ENCODE measurements at places on chromosomes 1 and 21. TPM values are rescaled to one million over a fixed set of nuclear protein-coding genes. Genes with fewer than 3 reads are reported as not detected.

Gene C1orf87
- not detected for total RNA-seq

DNA sequence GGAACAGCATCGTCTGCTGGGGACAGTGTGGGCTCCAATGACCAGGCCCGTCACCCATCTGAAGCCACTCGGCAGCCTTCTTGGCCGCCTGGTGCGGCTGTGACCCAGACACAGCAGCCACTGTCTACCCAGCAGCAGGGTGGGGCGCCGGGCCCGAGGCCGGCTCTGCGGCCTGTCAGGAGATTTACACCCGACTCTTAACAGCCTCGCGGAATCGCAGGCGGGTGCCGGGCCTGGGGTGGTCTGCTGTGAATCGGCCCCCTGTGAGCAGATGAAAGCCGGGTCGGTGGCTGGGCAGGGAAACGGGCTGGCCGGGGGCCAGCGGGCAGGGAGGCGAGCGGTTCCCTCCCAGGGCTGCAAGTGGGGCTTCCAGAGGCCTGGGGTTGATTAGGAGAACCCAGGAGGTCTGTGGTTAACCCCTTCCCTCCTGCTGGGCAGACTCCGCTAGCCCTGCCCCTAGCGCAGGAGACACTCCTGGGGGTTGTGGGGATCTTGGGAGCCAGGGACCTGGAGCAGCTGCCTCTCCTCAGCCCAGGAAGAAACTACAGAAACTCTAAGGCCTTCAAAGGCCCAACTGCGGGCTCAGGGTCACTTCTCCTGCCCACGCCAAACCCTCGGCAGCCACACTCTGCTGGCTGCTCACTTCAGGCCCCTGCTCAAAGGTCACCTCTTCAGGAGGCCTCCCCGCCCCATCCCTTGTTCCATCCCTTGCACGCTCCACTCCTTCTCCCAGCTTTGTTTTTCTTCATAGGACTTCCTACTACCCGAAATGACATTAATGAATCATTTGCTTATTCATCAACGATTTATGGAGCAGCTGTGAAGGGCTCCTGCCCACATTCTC, 15.6 kb downstream of the RUNX3 start:
- peaks cover 10% of the 10 kb centered on the region for H3K4me1 ChIP-seq
- peaks cover 5% of the 10 kb centered on the region for H3K27me3 ChIP-seq
- H3K4me3 ChIP-seq, result no peak overlapping the region
- H3K36me3 ChIP-seq, result no peaks in the 10 kb centered on the region

DNA sequence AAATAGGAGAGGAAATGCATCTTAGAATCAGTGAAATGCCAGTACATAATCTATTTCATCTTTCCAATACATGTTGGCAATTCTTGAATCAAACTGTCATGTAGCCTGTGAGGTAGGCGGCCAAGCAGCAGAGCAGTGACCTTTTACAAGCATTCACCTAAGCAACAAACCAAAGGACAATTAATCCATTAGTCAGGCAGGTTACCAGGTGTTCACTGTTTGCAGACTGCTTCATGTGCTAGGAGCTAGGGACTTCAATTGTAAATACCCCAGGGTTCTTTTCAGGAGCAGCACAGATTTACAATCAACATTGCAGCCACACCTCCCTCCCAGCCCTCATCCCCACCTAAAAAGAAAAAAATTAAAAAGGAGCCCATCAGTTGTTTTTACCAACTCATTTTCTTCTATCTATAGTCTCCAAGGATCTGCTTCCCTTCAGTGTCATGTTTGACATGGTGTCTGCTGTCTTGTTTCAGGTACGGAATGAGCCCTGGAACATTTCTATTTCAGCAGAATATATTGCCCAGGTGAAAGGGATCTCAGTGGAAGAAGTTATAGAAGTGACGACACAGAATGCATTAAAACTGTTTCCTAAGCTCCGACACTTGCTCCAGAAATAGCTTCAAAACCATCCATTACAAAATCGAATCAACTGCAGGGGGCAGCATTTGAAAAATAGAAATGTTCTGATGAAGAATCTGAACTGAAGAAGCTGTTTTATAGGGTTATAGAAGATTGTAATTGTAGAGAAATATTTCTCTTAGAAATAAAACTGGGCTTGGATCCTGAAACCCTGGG, 23.0 kb downstream of the TATDN3 start:
- no peaks in the 10 kb centered on the region for H3K36me3 ChIP-seq
- H3K27ac ChIP-seq, result no peak overlapping the region
- H3K27me3 ChIP-seq, result no peaks in the 10 kb centered on the region
- H3K4me1 ChIP-seq, result peaks cover 3% of the 10 kb centered on the region
- H3K4me3 ChIP-seq, result no peak overlapping the region
- DNase-seq, result no peak

Gene PLA2G5
- total RNA-seq, result not detected

GRCh38 chr1:223276029-223276428, 87.9 kb downstream of the SUSD4 start:
- no peak overlapping the region for H3K4me3 ChIP-seq
- H3K4me1 ChIP-seq, result no peaks in the 10 kb centered on the region
- H3K27me3 ChIP-seq, result peaks cover 26% of the 10 kb centered on the region
- H3K27ac ChIP-seq, result no peak overlapping the region

Gene PBX1
- 719 TPM for total RNA-seq
